ENCODE measurements at places on chromosomes 11 and 22.
A peak's percentile ranks its signal among the peaks of the same experiment; 100 is the strongest.

DNA sequence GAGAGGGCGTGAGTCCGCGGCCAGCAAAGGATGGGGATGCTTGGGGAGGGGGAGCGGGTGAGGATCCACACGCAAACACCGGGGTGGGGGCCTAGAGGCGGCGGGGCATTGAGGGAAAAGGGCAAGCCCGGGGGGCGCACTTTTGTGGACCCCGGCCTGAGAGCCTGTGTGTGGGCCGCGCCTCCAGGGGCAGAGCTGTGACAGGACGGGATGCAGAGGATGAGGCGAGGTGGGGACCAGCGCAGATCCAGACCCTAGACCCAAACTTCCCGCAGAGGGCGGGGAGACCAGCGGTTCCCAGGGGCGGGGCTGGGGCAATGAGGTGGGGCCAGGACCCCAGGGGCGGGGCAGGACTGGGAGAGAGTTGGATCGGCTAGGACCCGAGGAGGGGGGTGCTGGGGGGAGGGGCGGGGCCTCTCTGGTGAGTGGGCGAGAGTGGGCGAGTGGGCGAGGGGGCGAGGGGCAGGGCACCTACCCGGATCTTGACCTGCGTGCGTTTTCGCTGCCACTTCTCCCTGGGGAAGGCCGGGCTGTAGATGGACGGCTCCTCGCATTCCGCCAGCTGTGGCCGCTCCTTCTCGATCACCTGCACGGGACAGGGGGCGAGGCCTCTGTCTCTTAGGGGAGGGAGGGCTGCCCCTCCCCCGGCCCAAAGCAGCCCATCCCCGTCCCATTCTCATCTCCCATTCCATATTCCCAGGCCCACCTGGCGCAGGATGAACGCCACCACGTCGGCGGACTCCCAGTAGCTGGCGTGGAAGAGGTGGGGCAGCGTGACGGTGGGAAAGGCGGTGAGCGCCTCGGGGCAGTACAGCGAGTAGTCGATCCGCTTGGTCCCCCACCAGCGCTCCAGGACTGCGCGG is 10.6 kb downstream of the PITPNM1 start:
- DNase-seq: no peak

DNA sequence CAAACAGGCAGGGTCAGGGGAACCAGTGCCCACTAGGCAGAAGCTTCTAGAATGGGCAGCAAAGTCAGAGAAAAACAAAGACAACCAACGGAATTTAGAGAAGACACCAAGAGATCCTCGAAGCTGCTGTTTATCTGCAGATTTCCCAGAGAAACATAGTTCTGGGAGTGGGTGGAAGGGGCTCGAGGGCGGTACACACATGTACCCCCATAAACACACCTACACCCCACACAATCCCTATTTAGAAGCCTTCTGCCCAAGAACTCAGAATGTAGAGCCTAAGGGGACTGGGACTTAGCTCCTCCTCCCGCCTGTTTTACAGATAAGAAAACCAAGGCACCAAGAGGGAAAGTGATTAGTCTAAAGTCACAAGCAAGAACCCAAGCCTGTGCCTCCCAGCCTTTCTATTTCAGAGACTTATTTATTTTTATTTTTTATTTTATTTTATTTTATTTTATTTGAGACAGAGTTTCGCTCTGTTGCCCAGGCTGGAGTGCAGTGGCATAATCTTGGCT is 6.4 kb downstream of the NPTXR start:
- no peak for DNase-seq

- DNase-seq: no peak
Observed at GRCh38 chr11:1327064-1327460, 17.6 kb upstream of the TOLLIP start.

DNA sequence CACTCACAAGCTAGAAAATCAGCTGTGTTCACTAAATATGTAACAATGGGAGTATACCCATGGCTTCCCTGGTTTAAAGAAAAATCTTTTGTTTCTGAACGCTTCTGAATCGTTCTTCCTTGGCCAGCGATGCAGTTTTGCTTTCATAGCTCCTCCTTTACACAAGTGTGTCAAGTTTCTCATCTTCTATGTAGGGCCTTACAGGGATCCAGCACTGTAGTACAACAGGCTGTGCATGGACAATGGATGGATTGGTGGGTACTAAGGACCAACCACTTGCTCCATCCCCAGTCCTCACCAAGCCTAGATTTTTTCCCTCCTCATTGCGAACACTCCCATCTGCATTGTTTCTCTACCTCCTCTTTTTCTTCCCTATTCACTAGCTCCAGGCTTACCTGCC is 24.3 kb upstream of the POU2AF2 start:
- no peak for DNase-seq

DNA sequence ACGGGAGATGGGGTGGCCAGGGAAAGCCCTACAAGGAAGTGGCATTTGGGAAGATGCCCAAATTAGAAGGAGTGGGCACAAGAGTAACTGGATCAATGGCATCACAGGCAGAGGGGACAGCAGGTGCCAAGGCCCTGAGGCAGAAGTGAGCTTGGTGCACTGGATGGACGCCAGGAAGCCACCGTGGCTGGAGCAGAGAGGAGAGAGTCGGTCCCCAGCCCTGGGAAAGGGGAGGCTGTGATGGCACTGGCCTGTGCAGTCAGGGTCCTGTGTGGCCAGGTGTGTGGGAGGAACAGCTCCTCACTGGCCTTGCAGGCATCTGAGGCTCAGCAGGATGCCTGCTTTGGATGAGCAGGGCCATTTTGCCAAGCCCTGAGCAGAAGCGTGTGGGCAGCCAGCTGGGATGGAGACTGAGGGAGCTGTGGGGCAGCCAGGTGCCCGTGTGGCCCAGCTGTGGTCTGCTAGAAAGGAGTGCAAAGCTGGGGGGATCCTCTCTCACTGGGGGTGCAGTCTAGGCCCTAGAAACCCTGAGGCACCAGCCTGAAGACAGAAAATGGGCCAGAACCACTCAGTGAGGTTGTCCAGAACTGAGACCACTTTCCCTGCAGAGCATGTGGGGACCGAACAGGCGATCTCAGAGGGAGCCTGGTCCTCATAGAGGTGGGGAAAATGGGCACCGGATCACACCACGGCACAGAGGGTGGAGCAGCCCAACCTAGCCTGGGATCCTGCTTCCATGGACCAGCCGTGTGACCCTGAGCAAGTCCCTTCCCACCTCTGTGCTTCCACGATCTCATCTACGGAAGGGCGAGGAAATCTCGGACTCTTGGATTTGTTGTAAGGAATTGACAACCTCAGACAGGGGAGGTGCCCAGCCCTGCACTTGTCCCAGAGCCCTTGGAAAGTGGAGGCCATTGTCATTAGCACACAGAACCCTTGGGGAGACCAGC is 78.6 kb upstream of the RTL6 start:
- DNase-seq: no peak

GRCh38 chr22:42069801-42070516 is 653 bp downstream of the NAGA start:
- no peak for DNase-seq

- no peak for DNase-seq
Observed at GRCh38 chr11:35559949-35560348, 34.5 kb upstream of the PAMR1 start.

DNA sequence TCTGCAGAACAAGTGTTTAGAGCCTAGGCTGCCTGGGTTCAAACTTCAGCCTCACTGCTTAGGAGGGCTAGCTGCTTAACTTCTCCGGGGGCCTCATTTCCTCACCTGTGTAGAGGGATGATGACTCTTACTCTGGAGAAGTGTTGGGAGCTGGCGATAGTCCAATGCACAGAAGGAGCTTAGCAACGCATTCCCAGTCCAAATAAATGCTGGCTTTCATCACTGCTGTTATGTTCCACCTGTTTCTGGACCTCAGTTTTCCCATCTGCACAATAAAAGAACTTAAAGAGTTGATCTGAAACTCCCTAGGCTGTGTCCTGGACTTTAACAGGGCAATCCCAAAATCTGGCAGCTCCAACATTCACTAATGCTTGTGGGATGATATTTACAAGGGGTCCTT is 337.8 kb downstream of the MIAT start:
- DNase-seq: no peak

DNA sequence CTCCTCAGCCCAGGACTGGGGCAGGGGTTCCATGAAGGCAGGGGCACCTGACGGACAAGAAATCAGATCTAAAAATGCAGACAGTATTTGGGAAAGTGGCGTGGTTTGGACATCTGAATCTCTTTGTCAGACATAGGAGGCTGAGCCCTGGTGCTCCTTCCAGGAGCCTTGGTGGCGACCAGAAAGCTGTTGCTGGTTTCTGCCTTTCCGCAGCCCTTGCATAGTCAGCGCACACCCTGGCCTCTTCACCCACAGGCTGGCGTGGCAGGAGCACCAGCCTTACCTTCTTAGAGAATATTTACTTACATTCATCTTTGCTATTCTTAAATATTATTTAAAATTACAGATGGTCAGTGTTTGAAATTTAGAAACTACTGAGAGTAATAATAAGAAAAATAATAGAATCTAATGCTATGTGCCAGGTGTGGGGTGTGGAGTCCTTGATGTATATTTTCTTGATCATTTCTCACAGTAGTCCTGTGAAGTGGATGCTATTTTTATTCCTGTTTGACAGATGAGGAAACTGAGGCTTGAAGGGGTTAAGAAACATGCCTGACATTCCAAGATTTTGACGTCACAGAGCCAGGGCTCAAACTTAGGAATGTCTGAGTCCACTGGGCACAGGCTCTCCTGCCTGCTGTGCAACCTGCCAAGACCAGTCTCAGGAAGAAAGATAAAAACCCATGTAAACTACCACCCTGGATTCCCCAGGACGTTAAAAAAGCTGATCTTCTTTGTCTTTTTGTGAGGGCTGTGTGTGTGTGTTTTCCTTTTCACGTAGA is 51.6 kb downstream of the TBC1D22A start:
- DNase-seq: no peak

DNA sequence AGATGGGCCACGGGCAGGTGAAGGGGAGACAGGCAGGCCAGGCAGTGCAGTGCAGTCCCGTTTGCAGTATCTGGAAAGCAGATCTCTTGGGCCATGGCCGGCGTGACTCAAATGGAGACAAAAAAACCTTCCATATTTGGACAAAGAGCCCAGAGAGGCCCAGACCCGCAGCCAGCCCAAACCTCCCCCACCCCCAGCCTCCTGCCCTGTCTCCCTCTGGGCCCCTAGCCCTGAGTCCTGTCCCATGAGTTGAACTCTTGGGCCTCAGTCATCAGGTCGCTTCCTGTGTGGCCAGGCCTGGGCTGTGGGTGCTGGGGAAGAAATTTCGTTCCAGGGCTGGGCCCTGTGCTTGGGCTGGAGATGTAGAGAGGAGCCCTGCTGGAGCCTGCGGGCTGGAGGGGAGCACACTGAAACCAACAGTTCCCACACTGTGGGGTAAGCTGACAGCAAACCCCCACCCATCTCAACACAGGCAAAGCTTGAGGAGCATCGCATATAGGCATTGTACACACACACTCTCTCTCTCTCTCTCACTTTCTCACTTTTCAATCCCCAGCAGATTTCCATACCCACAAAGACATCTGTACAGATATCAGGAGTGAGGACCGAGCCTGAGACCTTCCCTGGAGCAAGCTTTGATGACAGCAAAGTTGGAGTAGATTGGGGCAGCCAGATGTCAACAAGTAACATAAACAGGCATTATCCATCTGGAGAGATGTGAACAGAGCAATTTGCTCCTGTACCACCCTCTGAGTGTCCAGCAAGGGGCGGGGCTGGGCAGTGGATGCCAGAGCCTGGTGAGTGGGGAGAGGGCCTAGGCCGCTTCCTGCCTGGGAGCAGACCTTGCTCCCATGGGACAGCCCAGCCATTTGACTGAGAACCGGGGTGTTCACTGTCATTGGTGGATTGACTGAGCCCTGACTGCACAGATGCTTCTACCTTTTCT is 17.2 kb downstream of the ARHGEF17 start:
- DNase-seq: no peak

GRCh38 chr11:12206529-12206928 is 96.1 kb downstream of the MICAL2 start:
- no peak for DNase-seq

DNA sequence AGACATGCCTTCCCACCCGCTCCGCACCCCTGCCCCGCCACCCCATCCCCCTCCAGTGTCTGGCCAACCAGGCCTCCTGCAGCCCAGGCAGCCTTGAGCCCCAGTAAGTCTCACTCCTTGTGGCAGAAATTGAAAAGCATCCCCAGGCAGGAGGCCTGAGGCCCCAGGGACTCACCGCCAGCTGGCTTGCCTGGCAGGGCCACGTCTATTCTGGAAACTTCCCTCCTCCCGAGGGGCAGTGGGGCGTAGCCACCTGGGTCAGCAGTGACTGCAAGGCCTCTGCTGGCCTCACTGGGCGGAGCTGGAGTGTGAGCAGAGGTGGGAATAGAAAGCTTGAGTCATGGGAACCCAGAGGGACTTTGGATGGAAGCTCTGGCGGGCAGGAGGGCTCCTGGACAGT is 26.3 kb downstream of the ANO1 start:
- DNase-seq: no peak

GRCh38 chr22:49867303-49868265 is 13.9 kb downstream of the ZBED4 start:
- DNase-seq: no peak

DNA sequence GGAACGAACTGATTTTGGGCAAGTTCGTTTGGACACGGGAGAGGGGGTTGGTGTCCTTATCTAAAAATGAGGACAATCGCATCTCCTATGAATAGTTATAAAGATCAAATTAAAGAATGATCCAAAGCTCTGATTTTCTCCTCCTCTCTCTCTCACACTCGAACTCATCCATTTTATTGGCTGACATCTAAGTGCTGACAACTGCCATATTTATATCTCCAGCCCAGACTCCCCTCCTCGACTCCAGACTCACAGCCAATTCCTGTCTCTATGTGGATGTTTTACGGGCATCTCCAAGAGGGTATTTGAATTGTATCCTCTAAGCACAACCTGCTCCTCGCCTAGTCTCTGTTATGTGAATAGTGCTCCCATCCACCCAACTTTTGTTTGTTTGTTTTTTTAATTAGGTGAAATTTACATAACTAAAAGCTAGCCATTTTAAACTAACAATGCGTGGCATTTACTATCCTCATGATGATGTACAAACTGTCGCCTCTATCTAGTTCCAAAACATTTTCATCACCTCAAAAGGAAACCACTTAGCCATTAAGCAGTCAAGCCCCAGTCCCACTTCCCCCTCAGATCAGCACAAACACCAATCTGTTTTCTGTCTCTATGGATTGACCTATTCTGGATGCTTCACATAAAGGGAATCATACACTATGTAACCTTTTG is 4.0 kb downstream of the SYN3 start:
- no peak for DNase-seq

DNA sequence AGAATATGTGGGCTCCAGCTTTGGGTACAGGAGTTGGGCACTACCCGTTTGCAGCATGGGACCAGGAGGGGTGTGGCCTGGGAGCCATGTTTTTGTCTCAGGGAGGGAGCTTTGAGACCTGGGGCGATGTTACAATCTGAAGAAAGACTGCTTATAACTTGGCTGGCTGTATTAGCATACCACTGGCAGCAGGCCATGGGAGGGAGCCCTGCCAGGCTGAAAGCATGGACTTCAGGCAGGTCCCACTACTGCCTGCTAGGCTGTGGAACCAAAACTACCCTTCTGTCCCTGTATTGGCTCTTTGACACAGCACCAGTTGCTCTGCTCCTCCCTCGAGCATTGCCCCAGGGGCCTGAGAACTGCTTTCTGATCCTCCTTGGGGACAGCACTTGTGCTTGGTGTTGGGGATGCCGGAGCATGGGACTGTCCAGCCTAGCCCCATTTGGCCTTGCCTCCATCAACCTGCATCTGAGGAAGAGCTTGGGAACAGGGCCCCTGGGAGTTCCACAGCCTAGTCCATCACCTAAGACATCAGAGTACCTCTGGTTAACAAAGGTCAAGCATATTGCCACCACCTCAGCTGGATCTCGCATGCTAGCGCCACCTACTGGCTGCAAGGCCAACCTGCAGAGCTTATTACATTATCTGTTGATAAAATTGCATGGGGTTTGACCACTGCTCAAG is 217.4 kb downstream of the SBF2 start:
- no peak for DNase-seq

- DNase-seq: peak; percentile 55
Observed at GRCh38 chr11:130383344-130384211, 44.8 kb downstream of the ADAMTS8 start.

Measured in gastrocnemius medialis (tissue), 4 donors.